ENCODE measurements at places on chromosomes 7 and 10. TPM values are rescaled to one million over a fixed set of nuclear protein-coding genes. Genes with fewer than 3 reads are reported as not detected.

- DNase-seq: peak; percentile 84
These were observed 76.4 kb downstream of the MAP3K8 start for GRCh38 chr10:30510184-30510931.

- no peak for DNase-seq
These were observed 45.1 kb upstream of the WDR11 start for GRCh38 chr10:120806081-120806480.

- DNase-seq: no peak
These were observed 948.8 kb downstream of the GRM8 start for GRCh38 chr7:126303926-126304325.

DNA sequence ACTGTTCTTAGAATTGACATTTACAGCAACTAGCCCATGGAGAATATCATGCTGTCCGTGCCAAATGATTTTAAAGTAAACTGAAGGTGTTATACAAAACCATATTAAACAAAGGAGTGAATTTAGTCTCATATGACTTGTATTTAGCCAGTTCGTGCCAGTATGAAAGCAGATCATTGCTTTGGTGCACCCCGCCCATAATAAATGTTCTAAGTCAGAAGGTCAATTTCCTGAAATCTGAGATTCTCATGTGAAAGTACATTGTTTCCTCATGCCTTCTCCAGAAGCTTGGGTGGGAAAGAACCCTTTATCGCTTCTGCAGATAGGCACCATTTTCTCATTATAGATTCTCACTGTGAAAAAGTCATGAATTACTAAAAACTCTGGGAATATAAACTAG, 106.4 kb downstream of the CAMK1D start:
- DNase-seq: peak; percentile 36

DNA sequence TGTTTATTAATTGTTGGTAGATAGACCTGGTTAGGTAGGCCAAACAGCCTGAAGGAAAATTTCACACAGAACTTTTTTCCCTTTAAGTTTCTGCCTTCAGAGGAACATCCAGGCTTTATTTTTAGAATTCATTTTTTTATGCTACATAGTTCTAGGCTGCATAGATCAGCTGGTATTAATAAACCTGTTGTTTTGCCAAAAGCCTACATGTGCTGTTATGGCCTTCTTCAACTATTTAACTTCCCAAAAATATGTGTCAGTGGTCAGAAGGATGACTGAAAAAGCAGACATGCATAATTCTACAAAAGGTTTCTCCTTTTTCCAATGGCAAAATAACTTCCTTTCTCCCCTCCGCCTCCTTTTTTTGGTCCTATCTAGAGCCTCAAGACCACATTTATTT, 303.0 kb upstream of the DKK1 start:
- DNase-seq: no peak

- DNase-seq: no peak
These were observed 397.0 kb downstream of the LRMDA start for GRCh38 chr10:75828413-75828812.

The PPP1R3A gene
- total RNA-seq: not detected

Data from Daoy (cell line).